Activated naive CD8-positive, alpha-beta T cell treated with anti-CD3 and anti-CD28 coated beads for 36 hours (primary cell): ENCODE measurements at places on chromosomes 7 and 10.

- H3K36me3 ChIP-seq = peaks cover 49% of the 10 kb centered on the region
- H3K27me3 ChIP-seq = no peaks in the 10 kb centered on the region
- H3K27ac ChIP-seq = no peak overlapping the region
- H3K4me1 ChIP-seq = peaks cover 34% of the 10 kb centered on the region
- H3K4me3 ChIP-seq = no peak overlapping the region
Measured at GRCh38 chr10:13340626-13341376, 7.3 kb downstream of the SEPHS1 start.

DNA sequence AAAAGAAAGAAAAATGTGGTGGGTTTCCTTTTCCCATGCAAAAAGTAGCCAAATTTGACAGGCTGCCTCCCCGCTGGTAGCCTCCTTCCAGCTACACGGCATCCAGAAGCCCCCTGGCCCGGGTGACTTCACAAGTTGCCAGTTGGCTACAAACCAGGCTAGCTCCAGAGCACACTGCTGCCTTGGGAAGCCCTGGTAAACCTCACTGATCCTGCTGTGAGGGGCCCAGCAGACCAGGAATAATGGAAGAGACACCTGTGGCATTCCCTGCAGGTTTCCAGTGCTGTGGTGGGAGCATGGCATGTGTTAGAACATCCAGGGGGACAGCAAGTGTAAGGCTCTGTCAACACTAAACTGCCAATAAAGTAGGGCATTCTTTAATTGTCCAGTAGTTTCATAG, 55.7 kb upstream of the TM9SF3 start:
- no peak for DNase-seq
- no peak overlapping the region for H3K4me3 ChIP-seq
- H3K4me1 ChIP-seq = peaks cover 20% of the 10 kb centered on the region
- no peaks in the 10 kb centered on the region for H3K36me3 ChIP-seq
- no peak overlapping the region for H3K27ac ChIP-seq
- H3K27me3 ChIP-seq = no peaks in the 10 kb centered on the region

DNA sequence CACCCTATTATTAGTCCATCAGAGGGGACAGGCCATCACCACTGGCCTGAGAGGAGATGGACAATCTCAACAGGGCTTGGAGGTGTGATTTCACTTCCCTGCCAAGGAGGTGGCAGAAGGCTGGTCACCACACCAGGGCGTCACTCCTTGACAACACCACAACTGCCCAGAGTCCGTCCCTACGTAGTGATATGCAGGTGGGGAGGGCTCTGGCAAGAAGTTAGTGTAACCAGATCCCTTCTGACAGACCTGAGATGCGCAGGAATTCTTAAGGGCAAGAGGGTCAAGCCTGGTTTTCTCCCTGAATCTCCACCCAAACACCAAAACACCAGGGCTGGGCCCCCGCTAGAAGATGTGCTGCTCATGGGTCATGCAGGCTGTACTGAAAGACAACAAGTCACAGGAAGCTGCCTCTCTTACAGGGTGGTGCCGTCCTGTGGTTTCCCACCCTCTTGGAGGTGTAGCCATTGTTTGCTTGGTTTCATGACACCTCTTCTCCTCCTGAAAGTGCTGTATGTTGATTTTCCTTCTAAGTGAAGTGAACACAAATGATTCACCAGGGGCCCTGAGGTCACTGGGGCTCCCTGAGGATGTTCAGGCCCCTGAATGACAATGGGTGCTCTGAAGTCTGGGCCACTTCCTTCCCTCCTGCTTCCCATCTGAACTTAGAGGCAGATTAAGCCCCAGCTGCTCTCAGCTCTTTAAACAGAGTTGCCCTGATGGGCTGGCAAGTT, 27.1 kb downstream of the ATXN7L1 start:
- peaks cover 5% of the 10 kb centered on the region for H3K36me3 ChIP-seq
- peaks cover 44% of the 10 kb centered on the region for H3K4me1 ChIP-seq
- no peak overlapping the region for H3K4me3 ChIP-seq
- H3K27me3 ChIP-seq = no peaks in the 10 kb centered on the region

DNA sequence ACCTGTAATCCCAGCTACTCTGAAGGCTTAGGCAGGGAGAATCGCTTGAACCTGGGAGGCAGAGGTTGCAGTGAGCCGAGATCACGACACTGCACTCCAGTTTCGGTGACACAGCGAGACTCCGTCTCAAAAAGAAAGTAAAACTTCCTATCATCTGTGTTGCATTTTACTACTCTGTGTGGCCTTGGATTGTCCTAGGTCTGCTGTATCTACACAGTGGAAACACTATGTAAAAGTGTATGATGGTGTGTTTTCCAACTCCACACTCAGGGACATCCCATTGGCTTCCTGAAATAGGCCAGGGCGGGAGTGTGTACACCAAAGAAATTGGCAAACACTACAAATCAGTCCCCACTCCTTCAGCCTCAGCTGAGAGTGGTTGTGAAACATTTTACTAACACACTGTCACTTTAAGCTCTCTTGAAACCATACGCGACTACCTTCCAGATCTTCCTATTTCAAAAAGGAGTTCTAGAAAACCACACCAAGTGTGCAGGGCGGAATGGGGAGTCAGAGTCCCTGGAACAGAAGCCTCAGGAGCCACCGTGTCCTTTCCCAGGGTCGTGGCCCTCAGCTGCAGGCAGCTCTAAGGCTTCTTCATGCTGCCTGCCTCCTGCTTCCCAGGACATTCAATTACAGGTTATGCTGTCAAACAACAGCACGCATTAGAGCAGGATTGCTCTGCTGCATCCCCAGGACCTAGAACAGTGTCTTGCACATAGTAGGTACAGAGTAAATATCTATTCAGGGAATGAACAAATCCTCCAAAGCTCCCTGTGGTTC, 275.4 kb downstream of the PARD3 start:
- no peak for DNase-seq
- no peaks in the 10 kb centered on the region for H3K4me1 ChIP-seq
- H3K4me3 ChIP-seq = no peak overlapping the region
- H3K36me3 ChIP-seq = no peaks in the 10 kb centered on the region
- no peak overlapping the region for H3K27ac ChIP-seq

DNA sequence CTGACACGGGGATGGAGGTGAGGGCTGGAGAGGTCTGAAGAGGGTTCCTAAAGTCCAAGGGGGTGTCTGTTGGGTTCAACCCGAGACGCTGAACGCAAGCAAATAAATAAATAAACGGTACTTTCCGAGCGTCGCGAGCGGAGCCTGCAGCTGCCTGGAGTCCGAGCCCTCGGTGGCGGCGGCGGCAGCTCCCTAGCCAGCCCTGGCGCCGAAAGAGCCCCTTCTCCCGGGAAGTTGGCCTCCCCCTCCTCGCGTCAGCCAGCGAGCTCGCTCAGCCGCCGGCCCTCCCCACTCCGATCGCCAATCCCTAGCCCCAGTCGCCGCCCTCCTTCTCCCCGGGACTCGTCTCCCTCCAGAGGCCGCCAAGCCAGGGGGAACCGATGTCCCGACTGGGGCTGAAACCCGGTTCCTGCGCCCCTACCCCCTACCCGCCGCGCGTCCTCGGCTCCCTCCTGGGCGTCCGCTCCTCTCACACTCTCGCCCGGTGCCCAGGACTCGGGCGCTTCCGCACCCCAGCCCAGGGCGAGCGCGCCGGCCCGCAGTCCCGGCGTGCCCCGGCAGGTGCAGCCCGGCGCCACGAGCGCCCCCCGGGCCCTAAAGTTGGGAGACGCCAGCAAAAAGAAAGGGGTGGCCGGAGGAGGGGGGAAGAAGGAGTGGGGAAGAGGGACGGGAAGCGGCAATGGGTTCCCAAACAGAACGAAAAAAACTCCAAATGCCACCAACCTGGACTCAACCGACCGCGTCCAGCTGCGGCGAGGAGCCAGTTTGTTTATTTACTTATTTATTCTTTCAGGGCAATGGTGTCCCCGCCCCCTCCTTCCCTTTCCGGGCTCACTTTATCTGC, at the start of gene GFRA1:
Gene GFRA1 (minus strand): TSS at position 767 of the 844 bp plus-strand sequence. CDS start 1,177 bp downstream, outside the sequence.
- H3K27me3 ChIP-seq = peaks cover 87% of the 10 kb centered on the region
- H3K4me3 ChIP-seq = peak within 1 kb of the TSS; percentile 43
- peaks cover 7% of the 10 kb centered on the region for H3K4me1 ChIP-seq
- H3K27ac ChIP-seq = no peak within 1 kb of the TSS
- H3K36me3 ChIP-seq = no peaks in the 10 kb centered on the region

DNA sequence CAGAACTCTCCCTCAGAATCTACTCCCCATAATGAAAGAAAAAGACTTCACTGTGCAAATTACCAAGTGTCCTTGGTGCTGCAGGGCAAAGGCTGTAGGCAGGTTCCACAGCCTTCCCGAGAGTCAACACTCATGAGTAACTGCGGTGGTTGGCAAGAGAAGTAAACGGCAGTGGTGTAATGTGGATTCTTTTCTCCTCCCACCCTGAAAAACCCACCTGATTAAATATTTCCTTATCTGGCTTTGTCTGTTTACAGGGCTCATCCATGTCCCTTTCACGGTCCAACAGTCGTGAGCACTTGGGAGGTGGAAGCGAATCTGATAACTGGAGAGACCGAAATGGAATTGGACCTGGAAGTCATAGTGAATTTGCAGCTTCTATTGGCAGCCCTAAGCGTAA, 300.9 kb downstream of the BICC1 start:
- H3K27me3 ChIP-seq = no peaks in the 10 kb centered on the region
- no peaks in the 10 kb centered on the region for H3K36me3 ChIP-seq
- no peaks in the 10 kb centered on the region for H3K4me1 ChIP-seq
- no peak overlapping the region for H3K4me3 ChIP-seq
- DNase-seq = no peak
- no peak overlapping the region for H3K27ac ChIP-seq

DNA sequence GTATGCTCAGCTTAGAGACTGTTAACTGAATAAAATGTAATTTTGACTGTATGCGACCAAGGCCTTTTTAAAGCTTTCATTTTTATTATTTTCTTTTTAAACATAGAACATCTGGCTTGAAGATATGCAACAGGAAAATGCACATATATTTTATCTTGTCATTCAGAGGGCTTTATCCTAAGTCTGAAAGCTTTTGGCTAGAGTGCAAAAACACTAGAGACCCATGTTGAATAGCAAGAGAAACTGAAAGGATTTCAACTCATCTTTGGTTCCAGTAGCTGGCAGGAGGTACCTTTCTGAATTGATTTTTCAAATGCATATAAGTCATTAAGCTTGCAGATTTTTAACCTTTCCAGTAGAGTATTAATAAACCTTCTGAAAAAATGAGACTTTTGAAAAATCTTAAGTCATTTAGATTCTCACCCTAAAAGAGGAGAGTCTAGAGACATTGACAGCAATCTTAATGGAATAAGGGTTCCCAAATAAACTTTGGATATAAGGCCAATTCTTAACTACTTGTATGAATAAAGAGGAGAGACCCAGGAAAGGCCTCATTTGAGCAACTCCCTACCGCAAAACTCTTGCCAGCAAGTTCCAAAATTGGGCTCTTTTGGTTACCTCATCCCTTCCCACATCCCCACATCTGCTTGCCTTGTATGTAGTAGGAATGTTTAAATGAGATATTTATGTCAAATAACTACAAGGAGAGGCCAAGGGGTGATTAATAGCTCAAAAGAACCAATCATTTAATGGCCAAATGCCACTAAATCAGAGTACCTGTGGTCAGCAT, 454.4 kb downstream of the HTR7 start:
- no peaks in the 10 kb centered on the region for H3K27me3 ChIP-seq
- H3K4me1 ChIP-seq = no peaks in the 10 kb centered on the region
- DNase-seq = no peak
- H3K27ac ChIP-seq = no peak overlapping the region
- H3K36me3 ChIP-seq = no peaks in the 10 kb centered on the region
